ENCODE measurements at places on chromosomes 3 and 15. TPM values are rescaled to one million over a fixed set of nuclear protein-coding genes. Genes with fewer than 3 reads are reported as not detected.

ROPN1B gene
- total RNA-seq, result not detected

INO80 gene
- total RNA-seq, result 24.1 TPM

UBAP1L gene
- 2.2 TPM for total RNA-seq

CNTN4 gene
- not detected for total RNA-seq

OCA2 gene
- total RNA-seq, result not detected
